ENCODE measurements at places on chromosomes 7 and 10.

DNA sequence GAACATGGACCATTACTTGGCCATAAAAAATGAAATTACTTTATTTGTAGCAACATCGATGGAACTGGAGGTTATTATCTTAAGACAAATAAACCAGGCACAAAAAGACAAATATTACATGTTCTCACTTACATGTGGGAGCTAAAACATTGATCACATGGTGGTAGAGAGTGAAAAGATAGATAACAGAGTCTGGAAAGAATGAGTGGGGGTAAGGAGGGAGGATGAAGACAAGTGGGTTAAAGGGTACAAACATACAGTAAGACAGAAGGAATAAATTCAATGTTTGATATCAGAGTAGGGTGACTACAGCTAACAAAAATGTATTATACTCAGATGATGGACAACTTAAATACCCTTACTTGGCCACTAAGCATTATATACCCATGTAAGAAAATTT lies 100.0 kb upstream of the WNT16 start:
- DNase-seq = no peak

- no peak for DNase-seq
These were observed 8.1 kb upstream of the CUZD1 start for GRCh38 chr10:122853665-122854313.

DNA sequence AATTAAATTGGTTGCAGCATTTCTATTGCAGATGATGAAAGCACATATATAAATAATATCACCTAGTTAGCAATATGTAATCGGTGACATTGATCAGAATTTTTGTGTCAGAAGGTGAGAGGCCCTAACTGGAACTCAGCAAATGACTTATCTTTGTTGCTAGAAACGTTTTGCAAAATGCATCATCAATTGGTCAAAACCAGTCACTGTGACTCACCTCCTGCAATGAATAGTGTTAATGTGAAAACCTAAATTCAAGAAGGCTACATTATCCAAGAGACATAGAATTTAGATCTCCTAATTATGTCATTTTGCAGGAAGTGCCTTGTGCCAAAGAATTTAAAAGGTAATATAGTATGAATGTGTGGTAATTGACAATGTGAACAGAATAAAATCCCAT lies 9.8 kb upstream of the PNLIPRP3 start:
- DNase-seq = no peak

GRCh38 chr7:2637505-2638223 lies 5.9 kb downstream of the TTYH3 start:
- no peak for DNase-seq

- DNase-seq = no peak
These were observed 20.6 kb downstream of the EDRF1 start for GRCh38 chr10:125739994-125740679.

DNA sequence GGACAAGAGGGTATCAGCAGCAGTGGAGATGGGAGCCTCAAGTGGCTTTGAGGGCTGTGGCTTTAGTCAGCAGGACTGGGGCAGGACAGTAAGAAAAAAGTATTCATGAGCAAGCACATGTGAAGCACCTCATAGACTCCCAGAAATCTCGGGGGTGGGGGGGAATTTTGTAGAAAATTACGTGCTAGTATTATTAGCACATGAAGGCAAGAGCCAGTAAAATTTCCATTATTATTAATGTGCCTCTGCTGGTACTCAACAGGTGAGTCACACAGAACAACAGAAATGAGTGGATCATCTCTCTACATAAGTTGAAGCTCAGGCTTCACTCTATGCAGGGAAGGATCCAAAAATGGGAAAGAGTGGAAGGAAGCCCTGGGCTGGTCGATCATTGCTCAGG lies 114.5 kb downstream of the MYOF start:
- DNase-seq = no peak

DNA sequence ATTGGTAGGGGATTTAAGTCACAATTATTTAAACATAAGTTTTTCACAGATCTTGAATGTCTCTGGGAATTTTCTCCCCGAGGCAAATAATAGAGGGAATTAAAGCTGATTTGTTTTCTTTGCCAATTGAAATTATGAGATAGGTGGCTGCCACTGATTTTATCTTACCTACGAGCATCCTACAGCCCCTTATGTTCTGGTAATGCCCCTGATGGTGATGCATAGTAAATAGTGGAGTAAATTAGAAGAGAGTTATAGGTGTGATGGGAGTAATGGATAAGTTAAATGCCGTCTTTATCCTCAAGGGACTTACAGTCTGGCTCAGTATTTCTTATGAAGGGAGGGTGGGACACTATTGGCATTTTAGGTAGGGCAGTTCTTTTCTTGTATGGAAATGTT lies 58.1 kb downstream of the HDAC9 start:
- DNase-seq = no peak

GRCh38 chr7:137816696-137817320 lies 30.0 kb downstream of the DGKI start:
- DNase-seq = no peak

DNA sequence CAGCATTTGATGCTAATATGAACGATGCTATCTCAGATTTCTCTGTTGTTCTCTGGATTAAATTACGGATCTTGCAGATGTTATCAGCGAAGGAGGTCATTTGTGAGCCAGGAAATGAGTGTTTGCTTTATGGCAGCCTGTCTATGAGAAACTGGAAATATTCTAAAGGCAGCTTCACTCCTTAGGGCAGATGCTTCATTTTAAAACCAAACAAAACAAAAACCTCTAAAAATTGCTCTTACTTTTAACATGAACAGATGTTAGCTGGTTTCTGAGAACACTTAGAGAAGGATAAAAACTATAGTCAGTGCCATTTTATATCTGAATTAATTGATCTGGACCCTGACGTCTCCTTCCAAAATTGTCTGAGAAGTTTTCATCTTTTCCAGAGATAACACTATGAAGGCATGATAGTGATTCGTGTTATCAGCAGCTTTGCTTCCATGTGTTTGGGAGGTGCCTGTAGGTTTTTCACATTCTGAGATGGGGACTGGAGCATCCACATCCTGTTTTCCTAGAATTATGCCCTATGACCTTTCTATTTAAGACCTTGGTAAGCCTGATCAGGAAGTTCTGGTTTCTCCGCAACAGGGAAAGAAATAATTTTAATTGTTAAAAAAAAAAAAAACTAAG lies 53.1 kb downstream of the CPED1 start:
- DNase-seq = no peak

DNA sequence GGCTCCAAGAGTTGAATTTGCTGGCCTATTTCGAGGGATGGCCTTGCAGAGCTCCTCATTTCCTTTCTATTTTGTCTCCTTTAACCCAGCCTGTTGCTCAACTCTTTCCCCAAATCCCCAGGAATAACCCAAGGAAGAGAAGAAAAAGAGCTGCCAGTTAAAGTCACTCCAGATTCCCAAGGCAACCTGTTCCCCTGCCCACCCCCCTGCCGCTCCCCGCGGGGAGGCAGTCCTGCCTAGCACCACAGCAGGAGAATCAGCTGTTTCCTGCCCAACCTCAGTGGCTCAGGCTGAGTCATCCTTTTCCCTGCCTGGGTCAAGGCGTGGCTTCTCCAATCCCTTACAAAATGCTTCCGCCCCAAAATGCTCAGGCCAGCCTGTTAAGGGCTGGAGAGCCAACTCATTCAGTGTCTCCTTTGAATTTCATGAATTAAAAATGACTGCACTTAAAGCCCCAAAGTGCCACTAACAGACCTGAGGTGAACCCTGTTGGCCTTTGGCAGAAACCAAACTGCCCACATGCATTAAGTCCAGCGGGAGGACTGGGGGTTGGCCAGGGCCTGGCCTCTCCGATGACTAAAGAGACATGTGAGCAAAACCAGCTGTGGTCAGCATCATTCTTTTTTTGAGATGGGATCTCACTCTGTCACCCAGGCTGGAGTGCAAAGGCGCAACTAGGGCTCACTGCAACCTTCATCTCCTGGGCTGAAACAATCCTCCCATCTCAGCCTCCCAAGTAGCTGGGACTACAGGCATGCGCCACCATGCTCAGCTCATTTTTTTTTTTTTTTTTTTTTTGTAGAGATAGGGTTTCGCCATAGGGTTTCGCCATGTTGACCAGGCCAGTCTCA lies 83.2 kb upstream of the KIF5B start:
- no peak for DNase-seq

- no peak for DNase-seq
These were observed 554.0 kb downstream of the AUTS2 start for GRCh38 chr7:70152313-70152712.

DNA sequence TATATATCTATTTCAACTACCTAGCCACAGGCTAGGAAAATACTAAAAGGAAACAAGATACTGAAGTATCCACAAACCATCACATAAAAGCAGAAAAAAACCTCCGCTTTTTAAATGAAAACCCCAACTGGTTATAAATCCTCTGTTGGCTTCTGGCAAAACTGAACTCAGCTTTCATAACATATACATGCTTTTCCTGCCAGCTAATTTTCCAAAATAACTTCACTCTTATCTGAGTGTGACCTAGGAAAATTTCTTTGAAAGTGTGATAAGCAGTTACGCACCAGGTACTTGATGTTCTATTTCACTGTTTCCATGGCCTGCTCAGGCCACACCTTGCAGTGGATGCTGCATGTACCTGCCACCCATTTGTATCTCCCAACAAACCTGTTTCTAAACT lies 11.8 kb downstream of the FAM3C start:
- DNase-seq = no peak

DNA sequence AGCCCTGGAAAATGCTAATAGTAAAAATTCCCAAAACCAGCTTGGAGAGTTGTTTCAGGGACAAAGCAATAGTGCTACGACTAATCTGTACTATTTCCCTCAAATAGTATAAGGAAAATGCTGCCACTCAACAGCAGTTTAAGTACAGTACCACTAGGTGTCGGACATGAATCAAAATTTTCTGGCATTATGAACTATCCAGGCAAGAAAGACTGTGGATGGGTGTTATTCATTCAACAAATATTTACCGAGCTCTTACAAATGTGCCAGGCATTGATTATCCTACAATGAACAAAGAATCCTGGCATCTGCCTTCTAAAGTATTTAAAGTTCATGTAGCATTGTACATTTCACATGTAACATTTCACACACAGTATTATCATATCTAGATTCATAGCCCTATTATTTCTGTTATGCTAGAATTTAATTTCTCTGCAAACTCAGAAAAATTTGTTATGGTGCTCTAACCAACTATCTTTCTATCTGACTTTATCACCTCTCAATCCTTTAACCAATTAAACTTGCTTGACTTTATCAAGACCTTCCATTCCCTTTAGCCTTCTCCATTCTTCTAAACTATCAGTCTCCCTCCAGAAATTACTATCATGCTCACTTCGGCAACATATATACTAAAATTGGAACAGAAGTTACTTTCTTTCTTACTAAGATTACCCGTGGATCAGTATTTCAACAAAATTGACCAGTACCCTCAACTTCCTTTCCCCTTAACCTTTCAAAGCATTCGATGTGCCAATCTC lies 80.6 kb downstream of the ARHGAP21 start:
- no peak for DNase-seq

- no peak for DNase-seq
These were observed 255.3 kb downstream of the HPSE2 start for GRCh38 chr10:98980353-98980752.

DNA sequence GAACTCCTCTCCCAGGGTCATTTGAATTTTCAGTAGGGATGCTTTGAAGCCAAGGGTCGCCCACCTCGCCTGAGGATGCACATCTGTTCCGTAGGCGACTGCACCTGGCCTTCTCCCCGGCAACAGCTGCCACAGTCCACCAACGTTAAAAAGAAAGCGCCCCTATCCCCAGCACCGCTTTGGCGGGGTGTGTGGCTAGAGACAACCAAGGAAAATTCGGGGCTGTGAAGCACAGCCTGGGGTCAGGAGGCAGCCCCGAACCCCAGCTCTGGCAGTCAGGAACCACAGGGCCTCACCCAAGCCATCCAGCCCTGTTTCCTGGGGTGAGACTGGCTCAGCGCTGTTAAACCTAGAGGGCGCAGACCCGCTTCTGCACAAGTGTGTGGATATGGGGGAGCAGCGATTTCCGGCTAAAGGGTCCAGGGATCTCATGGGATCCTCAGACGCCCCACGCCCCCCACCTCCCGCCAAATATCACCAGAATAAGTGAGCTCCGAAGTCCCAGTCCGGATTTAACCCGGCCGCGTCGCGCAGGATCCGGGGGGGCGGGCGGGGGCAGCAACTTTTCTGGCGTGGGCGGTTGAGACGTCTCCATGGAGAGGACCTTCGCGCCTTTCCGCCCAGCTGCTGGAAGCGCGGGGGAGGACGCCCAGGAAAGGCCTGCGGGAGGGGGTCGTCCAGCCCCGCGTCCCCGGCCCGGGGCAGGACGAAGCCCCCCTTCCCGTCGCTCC lies 822 bp downstream of the ZC3HAV1L start:
- DNase-seq = no peak

DNA sequence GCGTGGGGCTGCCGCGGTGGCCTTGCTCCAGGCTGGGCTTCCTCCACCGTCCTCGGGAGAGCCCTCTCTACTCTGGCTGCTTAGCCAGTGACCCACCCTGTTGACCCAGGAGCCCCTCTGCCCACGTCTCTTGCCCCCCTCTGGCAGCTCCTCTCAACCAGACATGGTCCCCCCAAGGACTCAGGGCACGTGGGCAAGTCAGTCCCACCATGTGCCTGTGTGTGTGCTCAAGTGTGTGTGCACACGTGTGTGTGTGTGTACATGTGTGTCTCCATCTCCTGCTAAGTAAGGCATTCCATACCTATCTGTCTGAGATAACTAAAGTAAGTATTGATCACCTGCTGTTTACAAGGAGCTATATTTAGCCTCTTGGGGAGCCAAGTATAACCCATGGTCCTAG lies 101.0 kb downstream of the C10orf105 start:
- no peak for DNase-seq

GRCh38 chr7:7237201-7237977 lies 55.0 kb downstream of the C1GALT1 start:
- no peak for DNase-seq

GRCh38 chr10:17406036-17406834 lies 48.2 kb downstream of the ST8SIA6 start:
- no peak for DNase-seq

- DNase-seq = peak; percentile 14
These were observed 118.9 kb downstream of the APBB1IP start for GRCh38 chr10:26556748-26557640.

- DNase-seq = no peak
These were observed 29.3 kb upstream of the CCL24 start for GRCh38 chr7:75842836-75843446.

Data from thymus (tissue), 14 donors.